A549 treated with Mapracorat at 1 μM for 4 hours (cell line): ENCODE measurements at places on chromosomes 4 and X. TPM values are rescaled to one million over a fixed set of nuclear protein-coding genes. Genes with fewer than 3 reads are reported as not detected.

The PASD1 gene
- not detected in 5 replicates for total RNA-seq

The USP11 gene
- total RNA-seq: 49.0 to 58.5 TPM (median 53.2 TPM) in 5 replicates

The F8A2 gene
- not detected in 5 replicates for total RNA-seq

The VCX gene
- total RNA-seq: not detected in 5 replicates

The C1QTNF7 gene
- total RNA-seq: not detected in 5 replicates

The EPHA5 gene
- total RNA-seq: 0.17 to 0.45 TPM (median 0.36 TPM) in 5 replicates

The KCND1 gene
- 0.80 to 1.4 TPM (median 0.96 TPM) in 5 replicates for total RNA-seq

The GAGE1 gene
- not detected in 5 replicates for total RNA-seq

The MAGEE2 gene
- total RNA-seq: not detected in 5 replicates

The DTHD1 gene
- total RNA-seq: not detected in 5 replicates

The GPR119 gene
- not detected in 5 replicates for total RNA-seq

The GPRIN3 gene
- 1.5 to 3.0 TPM (median 2.9 TPM) in 5 replicates for total RNA-seq

The ASMT gene
- total RNA-seq: 0.16 to 0.53 TPM (median 0.45 TPM) in 4 of 5 replicates, not detected in the other

The CXCL1 gene
- 6.0 to 8.7 TPM (median 7.9 TPM) in 5 replicates for total RNA-seq

The TNIP3 gene
- total RNA-seq: 0.12 to 0.56 TPM (median 0.44 TPM) in 5 replicates

The BMPR1B gene
- 4.8 to 7.3 TPM (median 7.1 TPM) in 5 replicates for total RNA-seq

The S100P gene
- 54.2 to 116 TPM (median 104 TPM) in 5 replicates for total RNA-seq

The TRPC5OS gene
- total RNA-seq: not detected in 5 replicates

The SOWAHD gene
- total RNA-seq: 0.15 to 0.19 TPM in 2 of 5 replicates, not detected in the others

The F9 gene
- not detected in 5 replicates for total RNA-seq

The GAK gene
- total RNA-seq: 30.3 to 54.2 TPM (median 51.0 TPM) in 5 replicates

The GC gene
- total RNA-seq: not detected in 5 replicates

The SLC34A2 gene
- total RNA-seq: 0.02 to 0.06 TPM in 2 of 5 replicates, not detected in the others

The ZCCHC12 gene
- 0.10 to 0.24 TPM (median 0.19 TPM) in 5 replicates for total RNA-seq

The ABCG2 gene
- 17.1 to 18.0 TPM (median 17.4 TPM) in 5 replicates for total RNA-seq

The PAK3 gene
- total RNA-seq: not detected in 5 replicates

The IL9R gene
- 0.14 to 0.53 TPM (median 0.19 TPM) in 5 replicates for total RNA-seq

The FAM236C gene
- not detected in 5 replicates for total RNA-seq

The ANKRD50 gene
- 3.8 to 5.8 TPM (median 5.2 TPM) in 5 replicates for total RNA-seq

The NUDT9 gene
- total RNA-seq: 21.8 to 29.7 TPM (median 25.7 TPM) in 5 replicates

The POU4F2 gene
- not detected in 5 replicates for total RNA-seq

The SPIN2B gene
- total RNA-seq: 8.1 to 10.5 TPM (median 9.5 TPM) in 5 replicates

The RXFP1 gene
- total RNA-seq: not detected in 5 replicates
